Activated naive CD4-positive, alpha-beta T cell treated with Interleukin-2 at 50 U/mL for 16 hours (primary cell): ENCODE measurements at places on chromosomes 2 and 18.

- DNase-seq = no peak
Measured at GRCh38 chr2:128388499-128388941, 69.9 kb upstream of the HS6ST1 start.

DNA sequence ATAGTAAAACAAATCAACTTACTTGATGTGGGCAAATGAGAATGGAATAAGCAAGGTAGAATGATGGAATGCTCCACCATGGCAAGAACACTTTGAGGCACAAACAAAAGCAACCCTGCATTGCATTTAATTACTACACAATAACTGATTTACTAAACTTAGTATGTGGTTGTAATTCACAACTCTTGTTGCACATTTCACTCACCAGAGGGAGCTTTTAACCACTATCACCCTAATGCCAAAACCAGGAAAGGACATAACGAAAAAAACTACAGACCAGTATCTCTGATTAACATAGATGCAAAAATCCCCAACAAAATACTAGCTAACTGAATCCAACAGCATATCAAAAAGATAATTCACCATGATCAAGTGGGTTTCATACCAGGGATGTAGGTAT is 659.8 kb downstream of the CPS1 start:
- no peak for DNase-seq

GRCh38 chr2:135490376-135490775 is 40.6 kb downstream of the ZRANB3 start:
- no peak for DNase-seq

GRCh38 chr2:152763651-152764050 is 45.2 kb downstream of the ARL6IP6 start:
- DNase-seq = no peak

DNA sequence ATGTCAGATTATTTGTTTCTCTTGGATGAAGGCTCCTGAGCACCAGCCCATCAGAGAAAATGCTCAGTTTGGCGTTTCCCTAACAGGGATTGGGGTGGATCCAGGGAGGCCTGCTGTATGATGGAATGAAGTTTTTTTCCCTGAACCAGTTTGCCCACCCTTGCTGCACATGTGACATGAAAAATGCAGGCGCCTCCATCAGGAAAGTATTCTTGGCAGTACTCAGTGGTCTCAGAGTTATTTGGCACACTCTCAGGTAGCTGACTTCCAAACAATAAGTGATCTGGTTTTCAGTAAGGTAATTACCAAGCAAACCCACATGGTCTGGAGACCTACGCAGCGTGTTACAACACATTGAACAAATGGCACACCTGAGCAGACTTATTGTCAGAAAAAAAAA is 254.9 kb downstream of the PAX3 start:
- DNase-seq = no peak

GRCh38 chr2:183607995-183608394 is 483.8 kb downstream of the NUP35 start:
- no peak for DNase-seq

DNA sequence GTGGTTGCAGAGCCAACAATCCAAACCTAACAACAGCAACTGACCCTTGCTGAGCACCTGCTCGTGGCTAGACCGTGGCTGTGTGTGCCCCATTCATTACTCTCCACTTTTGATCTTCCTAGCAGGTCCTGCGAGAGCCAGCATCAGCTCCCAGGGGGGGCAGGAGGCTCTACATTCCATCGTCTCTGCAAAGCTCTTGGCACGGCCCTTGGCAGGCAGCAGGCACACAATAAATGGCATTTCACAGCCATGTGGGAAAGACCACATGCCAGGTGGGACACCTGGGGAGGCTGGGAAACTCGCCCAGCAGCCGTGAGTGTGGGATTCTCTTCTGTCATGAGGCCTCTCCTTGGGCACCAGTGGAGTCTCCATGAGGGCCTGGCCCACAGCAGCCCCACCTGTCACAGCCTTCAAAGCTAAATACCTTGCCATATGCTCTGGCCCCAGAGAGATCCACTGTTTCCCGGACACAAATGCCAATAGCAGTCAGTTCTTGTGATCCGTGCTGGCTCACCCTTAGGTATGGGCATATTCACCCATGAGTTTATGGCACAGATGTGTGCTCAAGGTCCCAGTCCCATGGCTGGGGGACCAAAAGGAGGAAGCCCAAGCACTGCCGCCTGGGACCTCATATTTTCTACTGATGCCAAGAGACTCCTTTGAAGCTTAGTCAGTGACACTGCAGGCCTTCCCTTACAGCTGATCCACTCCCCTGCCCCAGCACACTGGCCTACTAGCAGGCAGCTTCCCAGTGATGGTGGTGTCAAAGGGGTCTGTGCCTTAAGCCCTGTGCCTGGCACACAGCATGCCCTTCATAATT is 6.8 kb upstream of the TEX51 start:
- DNase-seq = no peak

- no peak for DNase-seq
Measured at GRCh38 chr18:35467624-35468016, 30.1 kb downstream of the INO80C start.

DNA sequence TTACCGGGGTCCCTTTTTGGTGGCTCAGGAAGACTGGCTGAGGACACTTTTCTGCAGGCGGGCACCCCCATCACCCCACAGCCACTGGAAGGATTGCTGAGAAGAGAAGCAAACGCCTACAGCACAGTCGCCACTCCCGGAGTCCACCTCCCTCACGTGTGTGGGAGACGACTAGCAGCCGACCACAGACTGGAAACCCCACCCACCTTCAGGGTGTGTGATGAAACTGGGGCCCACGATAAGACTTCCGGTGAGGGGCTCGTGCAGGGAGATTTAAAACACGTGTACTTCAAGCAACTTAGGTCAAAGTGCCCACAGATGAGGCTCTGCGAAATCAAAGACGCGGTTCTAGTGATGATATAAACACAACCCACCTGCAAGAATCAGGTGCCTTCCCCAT is 26.3 kb downstream of the MBP start:
- peak; percentile 81 for DNase-seq

DNA sequence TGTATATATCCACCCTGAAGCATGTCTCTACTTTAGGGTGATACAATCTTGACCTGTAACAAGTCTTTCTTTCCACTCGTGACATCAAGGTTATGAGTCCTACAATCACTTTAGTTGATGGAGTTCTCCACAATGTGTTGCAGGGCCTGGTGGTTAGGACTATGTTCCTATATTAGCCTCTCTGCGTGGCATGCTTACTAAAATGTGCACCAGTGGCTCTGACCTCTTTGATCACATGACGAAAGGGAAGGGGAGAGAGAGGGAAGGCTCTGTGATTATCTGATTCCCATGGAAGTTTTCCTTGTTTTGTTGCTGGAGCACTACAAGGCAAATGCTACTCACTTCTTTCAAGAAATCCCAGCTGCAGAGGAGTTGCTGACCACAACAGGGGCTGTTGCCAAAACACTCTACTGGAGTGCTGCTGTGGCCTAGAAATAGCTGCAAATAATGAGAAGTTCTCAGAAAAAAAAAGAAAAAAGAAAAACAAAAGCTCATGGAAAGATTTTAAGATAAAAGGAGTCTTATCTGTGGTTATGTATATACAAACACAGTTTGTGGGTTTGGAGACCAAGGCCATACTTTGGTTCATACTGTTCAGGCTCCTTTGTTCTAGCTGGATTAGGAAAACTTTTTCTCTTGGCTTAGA is 272.8 kb upstream of the MMADHC start:
- no peak for DNase-seq

DNA sequence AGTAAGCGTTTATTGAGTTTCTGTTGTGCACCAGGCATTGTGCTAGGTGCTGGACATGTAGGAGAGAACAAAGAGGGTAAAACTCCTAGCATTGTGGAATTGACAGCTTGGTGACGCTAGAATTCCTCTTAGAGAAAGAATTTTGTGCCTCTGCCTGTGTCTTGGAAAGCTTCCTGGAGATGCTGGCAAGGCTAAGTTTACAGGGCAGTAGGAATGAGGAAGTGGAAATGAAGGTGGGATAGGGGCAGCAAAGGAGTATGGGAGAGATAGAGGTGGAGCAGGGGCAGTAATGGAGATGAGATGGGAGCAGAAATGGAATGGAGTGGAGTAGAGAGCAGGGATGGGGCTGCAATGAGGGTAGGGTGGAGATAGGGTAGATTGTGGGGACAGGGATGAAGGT is 29.8 kb downstream of the GPR39 start:
- DNase-seq = no peak

DNA sequence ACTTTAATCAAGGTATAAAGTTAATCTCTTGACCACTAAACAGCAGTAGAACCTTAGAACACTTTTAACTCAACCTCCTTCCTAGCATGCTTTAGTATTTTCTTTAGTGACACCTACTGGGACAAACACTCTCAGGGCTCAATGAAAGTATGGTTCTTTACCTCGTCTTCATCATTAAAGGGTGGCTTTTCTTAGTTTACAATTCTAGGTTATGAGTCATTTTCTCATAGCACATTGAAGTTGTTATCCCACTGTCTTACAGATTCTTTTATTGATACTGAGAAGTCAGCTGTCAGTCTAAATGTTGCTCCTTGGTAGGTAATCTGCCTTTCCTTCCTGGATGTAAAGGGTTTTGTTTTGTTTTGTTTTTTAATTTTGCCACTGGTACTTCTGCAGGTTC is 38.0 kb downstream of the SIGLEC15 start:
- DNase-seq = no peak

GRCh38 chr2:127218812-127219170 is 1.3 kb downstream of the CYP27C1 start:
- no peak for DNase-seq

GRCh38 chr2:175743011-175743410 is 259.1 kb downstream of the LNPK start:
- DNase-seq = no peak

- no peak for DNase-seq
Measured at GRCh38 chr2:129354631-129355030, 624.8 kb upstream of the RAB6C start.

DNA sequence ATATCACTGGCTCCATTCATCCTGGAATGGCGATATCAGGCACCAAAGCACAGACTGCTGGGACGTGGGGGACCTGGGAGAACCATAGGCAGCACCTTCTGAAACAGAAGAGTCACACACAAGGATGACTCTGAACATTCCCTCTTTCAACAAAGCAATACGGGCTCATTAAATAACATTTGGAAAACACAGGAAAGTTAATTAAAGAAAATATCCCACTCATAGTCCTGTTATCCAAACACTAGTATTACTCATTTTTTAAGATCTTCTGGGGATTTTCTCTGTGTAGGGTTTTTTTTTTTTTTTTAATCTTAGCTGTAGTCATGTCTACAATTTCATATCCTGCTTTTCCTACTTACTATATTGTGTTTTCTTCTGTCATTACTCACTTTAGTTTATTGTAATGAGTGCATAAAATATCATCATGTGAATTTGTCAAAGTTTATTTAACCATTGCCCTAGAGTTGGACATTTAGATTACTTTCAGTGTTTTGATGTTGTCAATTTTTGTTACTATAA is 70.0 kb upstream of the SP3 start:
- DNase-seq = no peak

DNA sequence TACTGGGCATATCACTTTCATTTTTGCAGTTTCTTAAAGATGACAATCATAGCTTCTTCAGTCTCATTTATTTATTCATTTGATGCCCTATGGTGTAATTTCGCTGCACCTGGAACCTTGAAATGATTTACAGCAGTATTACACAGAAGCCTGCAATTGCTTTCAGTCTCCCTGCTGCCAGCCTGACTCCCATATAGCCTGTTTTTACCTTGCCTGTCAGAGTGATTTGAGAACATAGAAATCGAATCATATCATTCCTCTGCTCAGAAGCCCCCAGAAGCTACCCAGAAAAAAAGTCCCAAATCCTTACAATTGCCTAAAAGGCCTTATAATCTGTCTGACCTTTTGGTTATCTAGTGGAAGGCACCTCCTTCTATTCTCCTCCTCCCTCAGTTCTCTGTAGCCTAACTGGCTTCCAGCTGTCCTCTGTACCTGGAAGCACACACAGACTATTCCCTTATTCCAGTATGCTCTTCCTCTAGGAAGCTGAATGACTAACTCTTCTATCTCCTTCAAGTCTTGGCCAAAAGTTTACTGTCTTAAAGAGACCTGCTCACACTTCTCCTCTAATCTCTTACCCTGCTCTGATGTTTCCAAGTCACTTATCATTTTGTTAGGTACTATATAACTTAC is 12.6 kb downstream of the SCN3A start:
- DNase-seq = no peak

GRCh38 chr18:41587976-41588375 is 367.1 kb upstream of the PIK3C3 start:
- DNase-seq = no peak

GRCh38 chr2:29586919-29587318 is 334.5 kb downstream of the ALK start:
- DNase-seq = no peak

GRCh38 chr2:152646264-152646663 is 71.0 kb downstream of the PRPF40A start:
- no peak for DNase-seq

DNA sequence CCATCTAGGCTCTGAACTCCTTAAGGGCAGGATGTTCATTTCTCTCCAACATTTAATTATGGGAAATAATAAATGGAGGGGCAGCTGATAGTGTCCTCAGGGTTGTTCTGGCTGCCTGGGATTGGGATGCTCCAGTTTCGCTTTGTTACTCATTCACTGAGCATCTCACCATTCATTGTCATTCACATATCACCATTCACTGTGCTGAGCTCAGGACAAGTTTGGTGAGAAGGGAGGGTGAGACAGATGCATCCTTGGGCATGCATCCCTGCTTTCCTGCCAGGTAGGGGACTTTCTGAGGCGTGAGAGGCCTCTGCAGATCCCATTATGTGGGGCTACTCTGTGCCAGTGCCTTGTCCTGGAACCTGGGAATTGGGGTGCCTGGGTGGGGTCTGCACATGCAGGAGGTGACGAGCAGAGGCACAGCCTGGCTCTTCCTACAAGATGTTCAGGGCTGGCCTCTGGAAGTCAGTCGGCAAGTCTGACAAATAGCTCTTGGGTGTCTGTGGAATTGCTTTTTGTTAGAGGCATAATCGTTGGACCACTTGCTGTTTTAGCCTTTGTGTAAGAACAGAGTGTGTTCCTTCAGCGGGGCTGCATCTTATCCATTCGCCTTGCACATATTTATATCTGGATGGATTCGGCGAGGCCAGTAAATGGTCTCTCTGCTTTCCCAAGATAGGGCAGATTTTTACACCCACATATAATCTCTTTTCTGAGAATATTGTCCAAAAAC is 323.2 kb upstream of the THSD7B start:
- DNase-seq = no peak

GRCh38 chr18:22493255-22493654 is 75.5 kb upstream of the CTAGE1 start:
- no peak for DNase-seq

GRCh38 chr2:241108271-241109209 is 6.5 kb upstream of the MTERF4 start:
- no peak for DNase-seq

DNA sequence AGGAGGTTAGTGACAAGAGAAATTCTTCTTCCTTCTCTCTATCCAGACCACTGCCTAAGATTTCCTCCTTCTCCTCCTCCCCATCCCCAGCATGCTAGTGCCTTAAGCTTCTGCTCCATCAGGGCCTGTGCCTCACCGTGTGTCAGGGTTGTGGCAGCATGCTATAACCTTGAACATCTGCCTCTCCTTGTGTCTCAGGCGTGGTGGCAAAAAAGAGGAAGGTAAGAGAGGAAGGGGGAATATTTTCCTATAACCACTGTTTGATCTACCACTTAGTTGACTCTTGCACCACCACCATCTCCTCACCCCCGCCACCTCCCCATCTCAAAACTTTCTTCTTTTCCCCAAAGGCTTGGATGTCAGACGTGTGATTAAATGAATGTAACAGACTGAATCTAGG is 38.3 kb upstream of the PEX13 start:
- DNase-seq = no peak

- no peak for DNase-seq
Measured at GRCh38 chr18:12770469-12771219, 67.8 kb downstream of the PSMG2 start.
